Activated gamma-delta T cell treated with anti-CD3 and anti-CD28 coated beads, Interleukin-2, amount 50 U/mL, for 16 hours (primary cell): ENCODE measurements at places on chromosomes 13 and 19.

DNA sequence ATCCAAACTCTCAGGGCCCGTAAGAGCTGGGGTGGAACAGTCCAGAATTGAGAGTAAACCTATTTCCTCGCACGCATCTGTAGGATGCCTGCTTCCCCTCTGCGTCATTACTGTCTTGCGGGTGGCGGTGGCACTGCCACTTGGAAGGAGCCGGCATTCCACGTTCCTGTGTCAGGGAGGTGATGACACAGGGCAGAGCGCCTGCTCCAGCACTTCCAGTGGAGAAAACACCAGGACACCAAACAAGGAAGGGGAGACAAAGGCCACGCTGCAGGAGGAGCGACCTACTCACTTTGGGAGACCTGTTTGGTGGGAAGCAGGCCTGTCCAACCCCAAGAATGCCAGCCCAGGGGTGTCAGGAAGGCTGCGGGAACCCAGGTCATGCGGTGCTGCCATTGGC, 37.1 kb downstream of the PBX4 start:
- DNase-seq: no peak

GRCh38 chr19:17497149-17497798, 14.2 kb upstream of the PGLS start:
- DNase-seq: no peak

DNA sequence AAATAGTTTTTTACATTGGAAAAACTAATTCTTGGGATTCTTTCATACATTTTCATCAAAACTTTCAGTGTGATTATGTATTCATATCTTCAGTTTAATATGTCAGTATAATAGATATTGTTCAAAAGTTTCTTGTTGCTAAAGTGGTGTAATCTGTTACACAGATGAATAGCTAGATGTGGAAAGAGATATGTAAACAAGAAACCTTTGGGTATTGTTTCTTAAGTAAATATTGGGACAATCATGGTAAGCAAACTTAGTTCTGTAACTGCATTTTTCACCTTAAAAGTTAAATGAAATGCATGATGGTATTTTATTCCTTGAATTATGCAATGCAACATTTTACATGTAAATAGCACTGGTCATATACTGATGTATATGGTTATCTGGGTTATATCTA, 12.2 kb downstream of the ABHD13 start:
- no peak for DNase-seq

DNA sequence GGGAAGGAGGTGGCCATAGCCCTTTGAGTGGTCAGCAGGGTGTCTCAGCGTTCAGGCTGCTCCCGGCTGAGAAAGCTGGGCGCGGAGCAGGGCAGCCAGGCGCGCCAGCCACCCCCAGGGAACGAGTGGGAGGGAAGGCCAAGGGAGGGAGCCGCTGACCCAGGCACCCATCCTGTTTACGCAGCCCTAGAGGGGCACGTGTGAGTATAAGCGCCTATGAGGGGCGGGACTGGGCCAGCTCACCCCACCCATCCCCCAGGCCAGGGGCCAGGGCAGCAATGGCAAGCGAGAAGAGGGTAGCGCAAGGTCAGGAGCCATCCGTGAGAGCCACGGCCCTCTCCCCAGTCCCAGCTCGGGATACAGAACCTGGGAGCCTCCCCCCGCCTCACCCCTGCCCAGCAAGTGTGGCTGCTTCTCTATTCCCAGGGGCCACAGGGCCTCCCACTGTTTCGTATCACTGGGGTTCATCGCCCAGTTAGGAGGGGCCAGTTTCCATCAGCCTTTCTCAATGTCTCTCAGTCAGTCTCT, 897 bp upstream of the DMKN start:
- no peak for DNase-seq

DNA sequence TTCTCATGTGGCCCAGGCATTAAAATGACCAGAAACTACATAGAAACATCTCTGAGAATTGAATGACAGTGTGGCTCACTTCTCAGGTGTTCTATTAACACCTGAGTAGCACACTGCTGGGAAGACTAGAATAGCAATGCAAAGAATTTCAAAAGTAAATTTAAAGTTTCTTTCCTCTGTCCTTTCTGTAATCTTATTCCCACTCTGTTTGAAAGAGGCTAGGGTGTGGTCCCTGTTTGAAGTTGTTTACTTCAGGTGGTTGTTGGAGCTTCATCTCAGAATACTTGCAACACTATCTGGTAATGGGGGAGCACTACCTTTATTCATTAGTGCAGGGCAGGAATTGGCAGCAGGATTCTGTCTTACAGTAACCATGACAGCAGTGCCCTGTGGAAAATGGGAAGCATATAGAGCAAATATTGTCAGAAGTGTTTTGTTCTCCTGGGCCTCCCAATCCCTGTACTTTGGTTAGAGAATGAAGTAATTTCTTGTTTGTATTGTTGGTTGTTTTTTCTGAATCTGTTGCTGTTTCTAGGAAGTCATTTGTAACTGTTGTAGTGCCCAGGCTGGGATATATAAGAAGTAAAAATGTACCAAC, 1210.2 kb upstream of the ATXN8OS start:
- DNase-seq: no peak

DNA sequence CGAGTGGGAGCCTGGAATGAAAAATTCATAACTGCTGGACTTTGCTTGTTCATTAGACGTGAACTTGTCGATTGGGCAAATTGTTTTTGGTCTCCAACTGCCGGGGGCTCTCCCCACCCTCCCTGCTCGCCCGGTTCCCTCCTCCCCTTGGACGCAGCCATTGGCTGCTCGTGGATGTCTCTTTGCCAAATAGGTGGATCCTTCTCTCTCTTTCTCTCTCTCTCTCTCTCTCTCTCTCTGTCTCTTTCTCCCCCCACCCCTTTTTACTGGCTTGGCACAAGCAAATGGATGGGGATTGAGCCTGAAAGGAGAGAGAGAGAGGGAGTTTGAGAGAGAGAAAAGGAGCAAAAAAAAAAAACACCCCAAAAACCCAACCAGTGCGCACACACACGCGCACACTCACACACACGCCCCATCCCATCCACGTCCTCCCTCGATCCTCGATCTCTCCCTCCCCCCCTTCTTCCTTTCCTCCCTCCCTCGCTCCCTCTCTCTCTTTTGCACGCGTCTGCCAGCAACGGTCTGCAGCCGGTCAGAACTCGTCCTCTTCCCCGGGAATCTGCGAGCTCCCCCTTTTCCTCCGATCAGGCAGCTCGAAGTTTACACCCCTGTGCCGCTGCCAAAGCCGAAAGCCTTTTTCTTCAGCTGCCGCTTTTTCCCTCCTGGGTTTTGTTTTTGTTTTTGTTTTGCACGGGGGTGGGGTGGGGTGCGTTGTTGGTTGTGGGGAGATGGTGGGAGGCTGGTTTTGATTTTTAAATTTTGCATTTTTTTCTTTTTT, 27.8 kb downstream of the NFIX start:
- DNase-seq: no peak

- no peak for DNase-seq
Observed at GRCh38 chr13:28219408-28220099, 81.2 kb downstream of the PAN3 start.
